PC-9 (cell line): ENCODE measurements at places on chromosomes 1 and 21. TPM values are rescaled to one million over a fixed set of nuclear protein-coding genes. Genes with fewer than 3 reads are reported as not detected.

LCE1C gene
- total RNA-seq = not detected in 2 replicates

C2CD2 gene
- total RNA-seq = 26.8 and 27.9 TPM in 2 replicates

ADAM30 gene
- not detected in 2 replicates for total RNA-seq

KRTAP10-8 gene
- not detected in 2 replicates for total RNA-seq

S100A10 gene
- 966 and 1,436 TPM in 2 replicates for total RNA-seq

NHLH1 gene
- total RNA-seq = 0.26 TPM in 1 of 2 replicates, not detected in the other

TTC22 gene
- 24.1 and 26.3 TPM in 2 replicates for total RNA-seq

DYNLT5 gene
- not detected in 2 replicates for total RNA-seq

ANGPTL7 gene
- not detected in 2 replicates for total RNA-seq

WNT3A gene
- 0.24 and 0.53 TPM in 2 replicates for total RNA-seq

OR2L8 gene
- total RNA-seq = not detected in 2 replicates

CYP4A11 gene
- not detected in 2 replicates for total RNA-seq

RCC1 gene
- total RNA-seq = 134 and 156 TPM in 2 replicates

SELENBP1 gene
- 11.3 and 18.4 TPM in 2 replicates for total RNA-seq

CFHR3 gene
- 0.28 TPM in 1 of 2 replicates, not detected in the other for total RNA-seq

CFH gene
- 3.8 and 4.0 TPM in 2 replicates for total RNA-seq

PTGFRN gene
- 83.7 and 87.3 TPM in 2 replicates for total RNA-seq

C8B gene
- not detected in 2 replicates for total RNA-seq

NECTIN4 gene
- total RNA-seq = 8.8 and 9.0 TPM in 2 replicates

TCP10L gene
- total RNA-seq = 0.68 TPM in 1 of 2 replicates, not detected in the other

MRPS15 gene
- total RNA-seq = 138 and 200 TPM in 2 replicates

TEX38 gene
- total RNA-seq = 0.45 TPM in 1 of 2 replicates, not detected in the other

MSH4 gene
- 0.35 and 0.50 TPM in 2 replicates for total RNA-seq

LAX1 gene
- total RNA-seq = not detected in 2 replicates

NUF2 gene
- total RNA-seq = 21.6 and 33.3 TPM in 2 replicates

ERVH48-1 gene
- total RNA-seq = not detected in 2 replicates

FLG2 gene
- total RNA-seq = not detected in 2 replicates

PCP4 gene
- total RNA-seq = not detected in 2 replicates

RNU1-1 gene
- 1,333 and 3,235 TPM in 2 replicates for total RNA-seq

NID1 gene
- not detected in 2 replicates for total RNA-seq

HS2ST1 gene
- 35.0 and 37.0 TPM in 2 replicates for total RNA-seq

BRINP3 gene
- total RNA-seq = not detected in 2 replicates

LCE2A gene
- not detected in 2 replicates for total RNA-seq

IL22RA1 gene
- total RNA-seq = 4.2 and 5.0 TPM in 2 replicates
